ENCODE measurements at places on chromosomes 7 and 10. TPM values are rescaled to one million over a fixed set of nuclear protein-coding genes. Genes with fewer than 3 reads are reported as not detected.

- no peak for DNase-seq
These were observed 148.6 kb upstream of the SVIL start for GRCh38 chr10:29783201-29783947.

- DNase-seq: peak; percentile 61
These were observed 153.7 kb downstream of the DNAJB6 start for GRCh38 chr7:157490465-157490912.

GRCh38 chr7:151400626-151401315 is 9.1 kb downstream of the WDR86 start:
- no peak for DNase-seq

- peak; percentile 44 for DNase-seq
These were observed 2.0 kb downstream of the PPP3CB start for GRCh38 chr10:73493781-73494180.

DNA sequence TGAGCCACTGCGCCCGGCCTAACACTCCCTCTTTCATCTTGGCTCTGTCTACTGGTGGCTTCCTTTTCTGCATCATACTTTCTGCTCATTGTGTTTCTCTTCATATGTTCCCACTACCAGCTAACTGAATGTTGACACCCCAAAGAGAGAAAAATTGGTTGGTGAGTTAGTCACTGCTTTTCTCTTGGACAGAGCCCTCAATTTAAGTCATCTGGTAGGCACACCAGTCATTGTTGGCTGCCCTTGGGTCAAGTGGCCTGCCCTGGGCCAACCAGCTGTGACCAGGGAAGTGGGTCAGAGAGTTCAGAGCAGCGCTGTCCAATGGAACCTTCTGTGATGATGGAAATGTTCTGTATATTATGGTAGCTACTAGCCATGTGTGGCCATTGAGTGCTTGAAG is 52.0 kb downstream of the GRK5 start:
- DNase-seq: no peak

DNA sequence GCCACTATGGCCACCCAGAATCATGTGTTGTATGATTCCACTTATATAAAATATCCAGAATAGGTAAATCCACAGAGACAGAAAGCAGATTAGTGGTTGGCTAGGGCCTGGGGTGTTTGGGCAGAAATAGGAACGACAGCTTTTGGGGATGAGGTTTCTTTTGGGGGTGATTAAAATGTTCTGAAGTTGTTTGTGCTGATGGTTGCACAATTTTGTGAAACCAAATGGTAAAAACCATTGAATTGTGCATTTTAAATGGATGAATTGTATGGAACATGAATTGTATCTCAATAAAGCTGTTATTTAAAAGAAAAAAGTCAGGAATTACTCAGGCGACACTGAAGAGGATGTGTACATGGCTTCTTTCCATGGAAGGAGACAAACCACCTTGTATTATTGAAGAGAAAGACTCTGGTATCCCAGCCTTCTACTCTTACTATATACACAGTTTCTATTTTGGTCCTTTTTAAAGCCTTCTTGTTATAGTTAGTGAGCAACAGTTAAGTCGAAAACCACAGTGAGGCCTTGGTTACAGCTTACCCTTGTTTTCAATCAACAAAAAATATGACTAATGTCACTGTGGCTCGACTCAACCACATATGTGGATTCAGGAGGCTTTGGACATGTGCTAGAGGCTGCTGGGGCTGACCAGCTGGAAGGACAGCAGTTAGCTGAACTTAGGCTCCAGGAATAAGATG is 57.1 kb upstream of the KMT2E start:
- DNase-seq: peak; percentile 100

DNA sequence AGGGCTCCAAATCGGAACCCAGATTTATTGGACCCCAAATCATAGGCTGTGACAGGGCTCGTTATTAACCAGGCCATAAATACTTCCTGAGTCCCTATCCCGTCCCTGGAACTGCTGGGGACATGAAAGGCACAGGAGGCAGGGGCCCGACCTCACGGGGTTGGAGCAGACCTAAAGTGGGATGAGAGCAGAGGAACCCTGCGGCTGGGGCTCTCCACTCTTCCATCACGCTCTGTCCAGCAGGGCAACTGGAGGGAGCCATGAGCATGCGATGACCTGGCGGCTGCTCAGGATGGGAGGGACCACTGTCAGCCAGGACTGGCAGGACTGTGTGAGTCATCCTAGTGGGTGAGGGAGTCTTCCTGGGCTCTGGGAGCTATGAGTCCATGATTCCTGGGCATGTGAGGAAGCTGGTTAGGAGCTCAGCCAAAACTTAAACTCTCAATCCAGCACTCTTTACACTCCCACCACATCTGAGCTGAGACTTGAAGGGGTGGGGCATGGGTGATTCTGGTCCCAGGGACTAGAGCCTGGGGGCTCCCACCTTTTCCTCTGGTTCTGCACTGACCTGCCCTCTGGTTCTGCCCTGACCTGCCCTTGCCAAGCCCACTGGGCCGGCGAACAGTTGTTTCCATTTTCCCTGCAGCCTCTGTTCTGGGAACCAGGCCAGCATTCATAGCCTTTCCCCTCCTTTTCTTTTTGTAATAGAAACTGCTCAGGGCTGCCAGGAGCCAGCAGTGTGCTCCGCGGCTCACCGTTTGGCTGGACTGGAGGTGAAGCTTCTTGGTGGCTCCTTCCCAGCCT is 47.1 kb downstream of the SYPL1 start:
- DNase-seq: peak; percentile 99

GRCh38 chr10:79249186-79250121 is 97.8 kb upstream of the PPIF start:
- no peak for DNase-seq

DNA sequence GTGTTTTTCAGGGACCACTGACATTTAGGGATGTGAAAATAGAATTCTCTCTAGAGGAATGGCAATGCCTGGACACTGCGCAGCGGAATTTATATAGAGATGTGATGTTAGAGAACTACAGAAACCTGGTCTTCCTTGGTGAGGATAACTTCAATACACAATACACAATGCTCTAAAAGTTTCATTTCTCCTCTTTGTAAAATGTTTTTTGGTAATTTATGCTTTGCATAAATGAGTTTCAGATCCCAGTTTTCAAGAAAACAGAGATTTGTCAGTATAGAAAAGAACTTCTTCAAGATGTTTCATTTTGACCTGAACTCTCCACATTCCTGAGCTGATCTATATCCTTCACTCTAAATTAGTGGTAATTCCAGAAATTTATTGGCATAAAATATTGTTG is 14.2 kb downstream of the ZNF92 start:
- no peak for DNase-seq

The OR13A1 gene
- not detected for total RNA-seq

The MACC1 gene
- total RNA-seq: 0.11 TPM

The OR6B1 gene
- total RNA-seq: not detected

The C7orf57 gene
- 0.29 TPM for total RNA-seq

Data from LHCN-M2 (cell line).